ENCODE measurements at places on chromosomes 3 and 15.

DNA sequence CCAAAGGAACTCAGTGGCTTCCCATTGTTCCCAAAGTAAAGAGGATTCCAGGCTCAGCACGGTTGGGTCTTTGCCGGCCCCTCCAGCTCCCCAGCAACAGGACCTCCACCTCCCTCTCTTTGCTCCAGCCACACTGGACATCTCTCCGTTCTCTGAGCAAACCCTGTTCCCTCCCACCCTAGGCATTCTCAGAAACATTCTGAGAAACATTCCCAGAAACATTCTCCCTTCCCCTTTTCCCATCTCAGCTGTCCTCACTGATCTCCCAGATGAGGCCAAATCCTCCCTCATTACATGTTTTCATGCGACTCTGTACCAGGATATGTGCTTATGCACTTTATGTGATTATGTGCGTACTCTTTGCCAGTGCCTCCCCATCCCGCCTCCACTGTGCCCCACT lies 14.1 kb downstream of the CCDC33 start:
- no peak for DNase-seq

DNA sequence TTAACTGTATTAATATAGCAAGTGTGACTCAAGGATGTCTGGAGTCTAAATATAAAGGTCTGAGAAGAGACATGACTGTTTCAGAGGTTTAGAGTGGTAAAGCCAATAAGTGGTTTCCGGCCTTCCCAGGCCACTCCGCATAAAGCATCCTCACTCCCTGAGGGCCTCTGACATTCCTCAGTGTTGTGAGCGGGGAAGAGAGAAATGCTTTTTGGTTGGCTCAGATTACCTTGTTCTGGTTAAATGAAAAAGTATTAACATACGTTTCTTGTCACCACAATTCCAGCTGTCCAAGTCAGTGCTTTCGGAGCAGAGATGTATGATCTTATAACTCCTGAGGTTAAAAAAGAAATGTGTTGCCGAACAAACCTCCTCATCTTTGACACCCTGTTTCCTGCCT lies 103.8 kb downstream of the RBMS3 start:
- peak; percentile 18 for DNase-seq

DNA sequence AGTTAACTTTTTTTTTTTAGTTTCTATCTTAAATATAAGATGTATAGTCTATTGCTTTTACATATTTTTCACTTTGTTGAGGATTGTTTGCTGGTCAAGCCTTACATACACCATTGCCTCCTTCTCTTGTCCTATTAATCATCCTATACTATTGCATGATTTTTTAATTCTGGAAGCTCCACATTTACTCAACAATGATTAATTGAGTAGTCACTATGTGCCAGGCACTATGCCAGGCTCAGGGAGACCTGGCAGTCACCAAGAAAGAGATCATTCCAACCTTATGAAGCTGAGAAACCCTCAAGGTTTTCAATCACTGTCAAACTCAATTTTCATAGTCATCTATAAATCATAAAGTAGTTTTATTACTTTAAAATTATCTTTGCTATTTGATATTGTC lies 626.2 kb downstream of the IGSF11 start:
- no peak for DNase-seq

DNA sequence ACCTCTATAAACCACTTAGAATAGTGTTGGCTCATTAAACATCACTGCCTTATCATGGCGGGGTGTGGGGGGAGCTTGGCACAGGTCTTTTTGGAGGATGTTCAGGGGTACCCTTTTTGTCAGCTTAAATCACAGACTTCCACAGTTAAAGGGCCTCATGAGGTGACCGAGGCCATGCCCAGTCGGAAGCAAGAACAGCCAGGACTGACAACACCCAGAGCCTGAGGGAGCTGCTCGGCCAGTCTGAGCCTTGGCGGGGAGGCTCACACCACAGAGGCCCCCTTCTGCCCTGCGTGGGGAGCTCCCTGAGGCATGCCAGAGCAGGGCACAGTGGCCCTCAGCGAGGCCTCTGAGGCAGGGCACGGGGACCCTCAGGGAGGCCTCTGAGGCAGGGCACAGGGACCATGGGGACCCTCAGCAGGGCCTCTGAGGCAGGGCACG lies 49.5 kb downstream of the UMPS start:
- no peak for DNase-seq

DNA sequence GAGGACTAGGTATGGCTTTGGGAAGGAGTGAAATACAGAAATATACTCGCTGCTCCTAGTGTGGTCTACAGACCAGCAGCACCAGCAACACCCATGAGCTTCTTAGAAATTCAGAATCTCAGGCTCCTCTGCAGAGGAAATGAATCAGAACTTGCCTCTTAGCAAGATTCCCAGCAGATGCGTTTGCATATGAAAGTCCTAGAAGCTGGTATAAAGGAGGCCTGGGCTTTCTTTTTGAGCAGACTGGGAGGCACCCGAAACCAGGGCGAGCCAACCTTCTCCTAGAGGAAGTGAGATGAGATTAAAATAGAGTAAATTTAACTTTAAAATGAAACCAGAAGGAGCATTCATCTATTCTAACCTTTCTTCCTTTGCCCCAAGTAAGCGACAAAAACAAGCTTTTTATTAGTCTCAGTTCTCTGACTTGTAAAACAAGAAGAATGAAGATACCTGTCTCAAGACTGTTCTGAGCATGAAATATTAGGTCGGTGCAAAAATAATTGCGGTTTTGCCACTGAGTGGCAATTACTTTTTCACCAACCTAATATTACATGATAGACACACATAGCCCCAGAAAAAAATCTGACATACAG lies 140.0 kb downstream of the PDZRN3 start:
- no peak for DNase-seq

- no peak for DNase-seq
These were observed 81.8 kb upstream of the MRPS22 start for GRCh38 chr3:139261754-139262586.

GRCh38 chr3:178195824-178196223 lies 340.4 kb upstream of the KCNMB2 start:
- DNase-seq = no peak

DNA sequence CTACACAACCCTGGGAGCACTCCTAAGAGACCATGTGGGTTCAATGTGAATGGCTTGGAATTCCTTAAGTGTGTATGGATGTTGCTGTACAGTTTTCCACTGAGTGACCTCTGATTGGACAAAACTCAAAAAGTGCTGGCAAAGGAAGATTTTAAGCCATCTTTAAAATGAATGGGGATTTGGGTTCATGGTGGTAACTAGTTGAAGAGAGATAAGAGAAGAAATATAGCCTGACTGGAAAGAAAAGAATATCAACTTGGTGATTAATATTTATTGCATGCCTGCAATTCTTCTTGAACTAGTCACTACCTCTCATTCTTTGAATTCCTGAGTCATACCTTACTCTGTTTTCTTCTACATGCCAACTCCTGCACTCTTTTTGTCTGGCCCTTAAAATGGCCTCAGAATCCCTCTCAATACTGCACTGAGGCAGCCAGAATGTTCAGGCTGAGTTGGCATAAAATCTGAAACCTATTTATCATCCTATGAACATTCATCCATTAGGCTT lies 124.7 kb downstream of the RPL22L1 start:
- no peak for DNase-seq

GRCh38 chr3:152291649-152292066 lies 22.9 kb downstream of the MBNL1 start:
- DNase-seq = no peak

DNA sequence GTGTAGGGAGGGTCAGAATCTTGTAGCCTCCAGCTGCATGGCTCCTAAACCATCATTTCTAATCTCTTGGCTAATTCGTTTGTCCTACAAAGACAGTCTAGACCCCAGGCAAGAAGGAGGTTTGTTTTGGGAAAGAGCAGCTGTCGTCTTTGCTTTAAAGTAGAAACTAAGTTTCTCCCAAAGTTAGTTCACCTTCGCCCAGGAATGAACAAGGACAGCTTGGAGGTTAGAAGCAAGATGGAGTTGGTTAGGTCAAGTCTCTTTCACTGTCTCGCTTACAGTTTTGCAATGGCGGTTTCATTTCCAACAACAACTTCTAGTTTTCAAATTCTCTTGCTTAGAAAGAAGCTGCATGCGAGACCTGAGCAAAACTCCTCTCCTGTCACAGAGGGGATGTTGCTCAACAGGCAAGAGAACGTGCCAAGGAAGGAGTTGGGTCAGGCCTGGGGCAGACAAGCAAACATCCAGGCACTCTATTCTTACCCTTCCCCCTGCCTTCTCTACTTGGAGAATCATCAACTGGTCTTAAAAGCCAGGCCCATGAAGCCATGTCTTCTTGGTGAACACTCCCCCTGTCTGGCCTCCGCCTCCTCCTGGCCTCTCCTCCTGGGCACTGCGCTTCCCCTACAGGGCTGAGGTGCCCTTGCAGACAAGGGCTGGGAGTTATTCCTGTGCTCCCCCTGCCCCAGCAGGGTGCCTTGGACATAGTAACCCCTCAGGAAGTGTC lies 57.6 kb downstream of the TMEM44 start:
- DNase-seq = no peak

DNA sequence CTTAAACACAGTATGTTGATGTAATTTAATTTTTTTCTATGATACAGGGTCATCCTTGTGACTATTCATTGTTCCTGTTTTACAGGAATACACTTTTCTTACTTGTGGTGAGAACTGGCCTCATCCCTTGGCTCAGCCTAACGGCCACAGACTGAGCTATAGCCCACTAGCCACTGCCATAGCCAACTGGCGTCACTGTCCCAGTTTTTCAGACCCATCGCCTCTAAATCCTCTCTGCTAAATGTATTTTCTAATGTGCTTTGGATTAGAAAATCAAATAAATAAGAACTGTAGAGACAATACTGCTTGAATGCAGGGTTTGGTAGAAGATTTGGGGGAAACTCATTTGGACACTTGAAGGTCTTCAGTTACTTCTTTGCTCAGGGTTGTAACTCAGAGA lies 113.1 kb downstream of the TIGIT start:
- DNase-seq = no peak

DNA sequence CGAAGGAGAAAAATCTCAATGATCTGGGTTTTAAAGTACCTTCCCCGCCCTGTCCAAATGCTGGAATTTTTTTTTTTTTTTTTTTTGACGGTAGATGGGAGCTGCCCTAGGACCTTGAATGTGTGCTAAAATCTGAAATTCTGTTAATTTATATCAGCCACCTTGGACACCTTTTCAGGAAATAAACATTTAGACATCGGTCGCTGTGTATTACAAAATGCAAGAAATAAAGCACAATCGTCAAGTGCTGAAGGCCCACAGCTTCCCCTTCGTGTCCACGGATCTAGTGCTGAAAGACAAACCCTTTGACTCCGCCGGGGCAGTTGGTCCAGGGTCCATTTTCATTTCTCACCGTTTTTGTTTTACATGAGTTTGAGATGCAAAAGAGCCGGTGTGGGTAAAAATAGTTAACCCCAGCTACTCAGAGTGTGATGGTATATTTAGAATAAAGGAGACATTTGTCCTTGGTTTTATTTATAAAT lies 90.2 kb upstream of the CHD2 start:
- DNase-seq = no peak

- DNase-seq = peak; percentile 72
These were observed 11.7 kb downstream of the BCL2L10 start for GRCh38 chr15:52100807-52101442.

DNA sequence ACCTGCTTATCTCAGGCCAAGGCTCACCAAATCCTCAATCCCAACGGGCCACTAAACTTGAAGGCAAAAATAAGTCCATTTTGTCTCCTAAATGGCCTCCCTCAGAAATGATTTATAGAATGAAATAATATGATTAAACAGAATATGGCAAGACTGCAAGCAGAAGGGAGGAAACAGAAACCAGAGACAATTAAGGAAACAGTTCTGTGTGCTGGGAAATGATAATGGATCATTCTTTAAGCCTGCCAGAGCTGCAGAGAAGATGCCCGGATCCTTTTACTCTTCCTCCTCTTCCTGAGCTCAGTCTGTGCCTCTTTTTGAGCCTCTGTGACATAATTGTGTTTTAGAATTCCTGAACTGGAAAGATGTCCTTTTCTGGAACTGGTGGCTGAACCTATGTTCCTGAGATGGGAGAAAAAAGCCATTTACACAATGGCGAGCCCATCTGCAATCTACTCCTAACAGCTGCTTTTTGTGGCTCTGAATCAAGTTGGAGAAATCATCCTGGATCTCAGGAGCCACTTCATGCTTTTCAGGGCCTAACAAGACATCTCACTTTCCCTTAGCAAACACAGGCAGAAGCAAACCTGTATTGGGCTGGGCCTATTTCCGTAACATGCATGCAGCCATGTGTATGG lies 2.8 kb upstream of the ABHD2 start:
- DNase-seq = no peak

DNA sequence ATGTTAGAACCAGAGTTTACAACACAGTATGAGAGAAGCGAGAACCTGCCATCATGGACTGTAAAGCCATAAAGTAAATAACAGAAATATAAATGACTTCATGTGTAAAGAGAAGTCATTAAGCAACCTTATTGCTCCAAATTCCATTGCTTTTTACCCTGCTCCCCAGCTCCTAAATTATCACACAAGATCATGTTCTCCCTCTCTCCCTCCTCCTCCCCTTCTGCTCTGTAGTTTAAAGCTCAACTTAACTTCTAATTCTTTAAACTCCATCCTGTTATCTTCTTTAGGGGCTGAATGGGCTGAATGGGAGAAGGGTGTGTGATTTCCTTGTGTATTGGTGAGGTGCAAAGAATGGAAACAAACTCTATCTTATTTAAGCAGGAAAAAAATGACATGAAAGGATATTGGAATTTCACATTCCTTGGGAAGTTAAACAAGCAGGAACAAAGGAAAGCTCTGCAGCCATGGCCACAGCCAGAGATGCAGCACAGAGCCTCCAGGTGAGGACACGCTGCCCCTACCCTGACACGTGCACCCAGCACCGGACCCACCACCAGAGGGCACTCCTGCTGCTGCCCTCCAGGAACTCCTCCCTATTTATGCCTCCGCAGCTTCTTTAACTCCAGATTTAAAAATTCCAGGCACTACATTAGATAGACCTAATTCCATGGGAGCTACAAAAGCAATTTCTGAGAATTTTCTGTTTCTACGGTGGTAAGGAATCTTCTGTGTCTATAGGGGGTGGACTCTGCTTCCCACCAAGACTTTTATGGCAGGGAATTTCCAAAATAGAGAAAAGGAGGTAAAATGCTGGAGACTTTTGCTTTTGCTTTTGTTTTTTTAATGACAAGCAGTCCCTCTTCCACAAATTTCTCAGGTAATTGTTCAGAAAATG lies 76.9 kb upstream of the ABI3BP start:
- peak; percentile 17 for DNase-seq

- peak; percentile 43 for DNase-seq
These were observed 28.3 kb downstream of the IDH3A start for GRCh38 chr15:78177447-78177873.

- DNase-seq = no peak
These were observed 110.8 kb upstream of the RAD18 start for GRCh38 chr3:9074079-9074478.

DNA sequence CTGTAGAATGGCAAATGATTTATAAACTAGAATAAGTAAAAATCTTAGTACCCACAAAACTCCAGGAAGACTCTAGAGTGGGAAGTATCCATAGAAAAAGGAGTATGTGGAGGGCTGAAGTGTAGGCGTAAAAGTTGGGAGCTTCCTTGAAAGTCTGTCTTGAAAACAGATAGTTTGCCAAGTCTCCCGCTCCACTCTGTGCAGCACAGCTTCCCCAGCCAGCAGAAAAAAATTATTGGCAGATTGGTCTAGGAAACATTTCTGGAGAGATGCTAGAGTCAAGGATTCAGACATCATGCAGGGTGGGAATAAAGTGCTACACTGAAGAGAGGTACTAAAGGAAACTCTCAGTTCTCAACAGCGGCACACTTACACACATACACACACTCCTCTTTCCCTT lies 53.4 kb upstream of the CD200R1L start:
- DNase-seq = peak; percentile 10

Data from heart right ventricle (tissue), 16 donors.